Breast epithelium (tissue), 4 donors: ENCODE measurements at places on chromosomes 1 and 21. TPM values are rescaled to one million over a fixed set of nuclear protein-coding genes. Genes with fewer than 3 reads are reported as not detected.

WNT4 gene
- total RNA-seq = not detected

DNA sequence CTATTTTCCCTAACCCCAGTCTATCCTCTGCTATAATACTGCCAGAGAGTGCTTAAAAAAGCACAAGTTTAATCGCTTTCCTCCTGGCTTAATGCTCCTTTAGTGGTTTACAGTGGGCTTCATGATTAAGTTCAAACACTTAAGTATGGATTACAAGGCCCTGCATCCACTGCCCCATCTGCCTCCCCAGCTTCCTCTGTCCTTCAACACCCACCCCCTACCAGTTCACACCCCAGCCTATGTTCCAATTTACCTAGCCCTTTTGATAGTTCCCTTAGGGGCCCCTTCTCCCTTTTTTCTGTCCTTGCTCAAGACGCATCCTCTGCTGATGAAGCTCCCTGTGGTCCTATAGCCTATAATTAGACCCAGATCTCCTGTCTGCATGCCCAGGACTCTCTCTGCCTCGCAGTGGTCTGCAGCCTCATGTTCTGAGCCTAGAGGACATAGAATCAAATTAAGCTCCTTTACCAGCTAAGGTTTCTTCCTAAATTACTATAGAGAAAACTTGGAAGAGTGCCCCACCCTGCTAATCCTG lies 212.5 kb downstream of the FGGY start:
- no peak overlapping the region for H3K4me3 ChIP-seq
- H3K27ac ChIP-seq = no peak overlapping the region
- H3K27me3 ChIP-seq = no peaks in the 10 kb centered on the region
- no peaks in the 10 kb centered on the region for H3K4me1 ChIP-seq
- no peaks in the 10 kb centered on the region for H3K36me3 ChIP-seq
- no peak for DNase-seq

DNA sequence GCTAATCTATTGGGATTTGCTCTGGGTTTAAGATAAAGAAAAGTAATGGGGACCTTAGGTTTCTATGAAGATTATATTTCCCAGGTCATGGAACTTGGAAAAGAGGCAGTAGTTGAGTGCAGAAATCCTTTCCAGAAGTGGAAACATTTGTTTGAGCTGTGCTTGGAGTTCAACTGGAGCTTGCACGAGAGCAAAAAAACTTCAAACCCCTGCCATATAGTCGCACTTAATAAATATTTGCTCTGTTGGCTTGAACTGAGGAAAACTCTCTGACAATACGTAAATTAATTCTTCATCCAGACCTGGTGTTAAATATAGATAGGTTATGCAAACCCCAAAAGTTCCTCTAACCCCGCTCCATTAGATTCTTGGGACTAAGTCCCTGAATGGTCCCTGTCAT lies 52.8 kb upstream of the COL24A1 start:
- no peaks in the 10 kb centered on the region for H3K4me1 ChIP-seq
- H3K4me3 ChIP-seq = no peak overlapping the region
- no peak overlapping the region for H3K27ac ChIP-seq
- H3K36me3 ChIP-seq = no peaks in the 10 kb centered on the region
- H3K27me3 ChIP-seq = no peaks in the 10 kb centered on the region
- no peak for DNase-seq

DNA sequence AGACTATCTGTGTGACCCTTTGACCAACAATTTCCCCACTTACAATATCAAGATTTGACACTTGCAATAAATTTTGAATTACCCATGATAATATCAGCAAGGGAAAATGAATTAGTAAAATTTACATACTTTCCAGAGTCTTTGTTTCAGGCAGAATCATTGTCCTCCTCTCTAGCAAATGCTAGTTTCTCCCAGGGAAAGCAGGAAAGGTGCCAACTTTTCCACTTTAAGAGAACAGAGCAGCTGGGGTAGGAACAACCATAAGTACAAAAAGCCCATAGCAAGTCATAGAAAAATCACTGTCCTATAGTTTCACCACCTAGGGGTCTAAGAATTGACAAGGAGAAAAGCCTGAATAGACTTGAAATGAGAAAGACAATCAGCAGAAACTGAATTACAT lies 67.1 kb upstream of the GUCA2B start:
- no peak for DNase-seq
- H3K4me3 ChIP-seq = no peak overlapping the region
- H3K4me1 ChIP-seq = no peaks in the 10 kb centered on the region
- no peak overlapping the region for H3K27ac ChIP-seq

DNA sequence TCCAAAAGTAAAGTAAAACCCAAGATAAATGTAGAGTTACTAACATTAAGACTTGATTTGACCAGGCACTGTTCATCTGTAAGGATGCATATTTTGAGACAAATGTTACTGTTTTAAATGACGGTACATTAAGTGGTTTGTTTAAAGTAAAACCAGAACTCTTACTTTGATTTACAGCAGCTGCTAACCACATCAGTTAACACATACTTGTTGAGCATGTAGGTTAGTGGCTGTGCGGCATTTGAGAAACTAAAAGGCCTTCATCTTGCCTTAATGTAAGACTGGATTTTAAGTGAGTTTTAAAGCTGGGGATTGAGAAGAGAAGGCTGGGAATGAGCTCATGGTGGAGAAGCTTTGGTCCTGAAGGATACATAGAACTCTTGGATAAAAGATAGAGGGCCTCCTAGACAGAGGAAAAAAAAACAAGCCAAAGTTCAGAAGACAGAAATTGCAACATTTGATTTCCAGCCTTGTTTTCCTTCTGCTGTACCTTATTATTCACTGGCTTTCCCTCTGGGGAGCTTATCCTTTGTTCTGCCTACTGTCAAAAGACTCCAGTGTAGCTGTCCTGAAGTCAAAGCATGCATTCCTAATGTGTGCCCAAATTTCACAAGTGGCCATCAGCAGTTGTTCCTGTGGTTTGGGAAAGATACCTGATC lies 66.6 kb downstream of the MTR start:
- H3K27me3 ChIP-seq = no peaks in the 10 kb centered on the region
- no peak overlapping the region for H3K4me3 ChIP-seq
- H3K36me3 ChIP-seq = no peaks in the 10 kb centered on the region
- no peak for DNase-seq
